Activated CD4-positive, alpha-beta T cell treated with anti-CD3 and anti-CD28 coated beads, Interleukin-2, amount 50 U/mL, for 48 hours (primary cell): ENCODE measurements at places on chromosomes 7 and 10.

GRCh38 chr7:103100348-103100747 lies 25.4 kb downstream of the ARMC10 start:
- DNase-seq = no peak

- no peak for DNase-seq
Measured at GRCh38 chr7:82188636-82189035, 254.9 kb downstream of the CACNA2D1 start.

GRCh38 chr7:29434380-29434768 lies 129.3 kb upstream of the PRR15 start:
- DNase-seq = no peak

DNA sequence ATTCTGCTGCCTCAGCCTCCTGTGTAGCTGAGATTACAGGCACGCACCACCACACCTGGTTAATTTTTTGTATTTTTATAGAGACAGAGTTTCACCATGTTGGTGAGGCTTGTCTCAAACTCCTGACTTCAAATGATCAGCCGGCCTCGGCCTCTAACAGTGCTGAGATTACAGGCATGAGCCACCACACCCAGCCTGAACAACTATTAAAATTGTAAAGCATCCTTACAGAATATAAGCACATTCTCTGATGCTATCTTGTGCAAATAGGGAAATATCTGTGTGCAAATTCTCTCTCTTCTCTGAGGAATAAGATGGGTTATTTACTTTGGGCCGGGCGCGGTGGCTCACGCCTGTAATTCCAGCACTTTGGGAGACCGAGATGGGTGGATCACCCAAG lies 12.5 kb downstream of the NUDCD3 start:
- no peak for DNase-seq

GRCh38 chr7:1131471-1132265 lies 28.3 kb downstream of the ZFAND2A start:
- no peak for DNase-seq
